ENCODE measurements at places on chromosomes 11 and 22. TPM values are rescaled to one million over a fixed set of nuclear protein-coding genes. Genes with fewer than 3 reads are reported as not detected.

DNA sequence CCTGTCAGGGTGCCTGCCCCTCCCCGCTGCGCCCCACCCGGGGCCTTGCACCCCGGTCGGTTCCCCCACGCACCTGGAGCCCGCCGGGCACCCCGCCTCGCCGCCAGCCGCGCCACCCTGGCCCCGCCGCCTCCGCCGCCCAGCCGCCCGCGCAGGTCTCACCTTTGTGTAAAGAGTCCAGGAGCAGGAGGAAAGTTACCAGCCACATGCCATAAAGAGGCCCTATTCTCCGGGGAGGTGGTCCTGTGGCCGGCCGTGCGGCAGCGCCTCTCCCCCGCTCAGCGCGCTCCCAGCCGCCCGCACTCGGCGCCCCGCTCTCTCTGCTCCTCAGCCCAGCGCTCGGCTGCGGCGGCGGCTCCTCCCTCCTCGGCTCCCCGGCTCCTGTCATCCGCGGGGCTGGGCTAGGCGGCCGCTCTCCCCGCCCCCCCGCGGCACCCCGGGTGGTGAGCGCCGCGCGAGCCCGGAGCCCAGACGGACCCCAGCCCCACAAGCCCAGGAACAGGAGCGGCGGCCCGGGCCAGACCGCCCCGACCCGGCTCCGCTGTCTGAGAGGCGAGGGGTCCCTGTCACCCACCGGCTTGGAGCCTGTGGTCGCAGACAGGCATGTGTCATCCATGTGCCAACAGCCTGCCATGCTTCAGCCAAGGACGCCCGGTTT, at the start of gene DSCAML1:
DSCAML1 (minus strand) TSS at position 345 of the 658 bp plus-strand sequence; CDS start at position 208, 137 bp downstream.
- no peak for DNase-seq

DNA sequence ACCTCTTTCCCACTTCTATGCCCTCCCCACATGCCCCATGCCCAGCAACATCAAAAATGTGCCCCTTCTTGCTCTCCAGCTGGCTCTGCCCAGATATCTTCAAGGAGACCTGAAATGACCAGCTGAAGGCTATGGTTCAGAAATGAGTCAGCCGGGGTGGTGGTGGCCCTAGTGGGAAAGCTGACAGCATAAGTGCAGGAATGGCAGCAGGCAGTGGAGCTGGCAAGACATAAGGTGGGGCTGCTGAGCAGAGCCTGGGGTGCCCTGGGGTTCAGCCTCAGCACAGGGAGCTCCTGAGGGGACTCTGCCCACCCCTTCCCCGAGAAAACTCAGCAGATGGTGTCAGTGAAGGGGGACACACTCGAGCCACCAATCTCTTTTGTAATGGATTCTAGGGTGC, 593.4 kb downstream of the BUD13 start:
- no peak for DNase-seq

DNA sequence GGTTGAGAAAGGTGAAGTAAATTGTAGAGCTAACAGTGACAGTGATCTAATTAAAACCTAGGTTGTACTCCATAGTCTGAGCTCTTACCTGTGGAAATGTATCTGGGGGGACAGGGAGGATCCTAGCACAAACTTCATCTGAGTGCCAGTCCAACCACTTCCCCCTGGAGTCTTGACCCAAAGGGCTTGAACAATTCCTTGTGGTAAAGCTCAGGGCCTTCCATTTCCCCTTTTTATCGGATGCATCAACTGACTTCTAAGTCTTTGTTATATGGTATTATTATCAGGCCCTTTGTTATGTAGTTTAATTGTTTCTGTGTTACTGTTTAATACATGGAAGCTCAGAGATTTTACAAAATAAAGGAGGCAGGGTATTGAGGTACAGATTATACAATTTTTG, 140.2 kb upstream of the SESN3 start:
- DNase-seq, result no peak

DNA sequence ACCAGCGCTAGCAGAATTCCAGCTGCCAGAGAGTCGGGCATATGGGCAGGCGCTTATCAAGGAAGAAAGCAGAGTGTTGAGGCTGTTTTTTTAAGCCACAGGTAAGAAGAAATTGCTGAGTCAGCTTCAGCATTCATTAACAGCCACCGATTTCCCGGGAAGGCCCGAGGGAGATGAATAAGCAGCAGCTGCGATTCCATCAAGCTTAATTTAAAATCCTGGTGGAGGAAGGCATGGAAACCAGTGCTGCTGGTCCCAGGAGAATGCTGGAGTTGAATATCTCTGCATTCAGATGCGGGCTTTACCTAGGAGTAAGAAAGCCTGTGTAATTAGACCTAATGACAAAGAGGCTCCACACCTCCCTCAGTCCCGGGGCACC, 168.8 kb downstream of the BRD1 start:
- DNase-seq, result no peak

GRCh38 chr11:57269571-57270021, 32.5 kb upstream of the APLNR start:
- DNase-seq, result no peak

DNA sequence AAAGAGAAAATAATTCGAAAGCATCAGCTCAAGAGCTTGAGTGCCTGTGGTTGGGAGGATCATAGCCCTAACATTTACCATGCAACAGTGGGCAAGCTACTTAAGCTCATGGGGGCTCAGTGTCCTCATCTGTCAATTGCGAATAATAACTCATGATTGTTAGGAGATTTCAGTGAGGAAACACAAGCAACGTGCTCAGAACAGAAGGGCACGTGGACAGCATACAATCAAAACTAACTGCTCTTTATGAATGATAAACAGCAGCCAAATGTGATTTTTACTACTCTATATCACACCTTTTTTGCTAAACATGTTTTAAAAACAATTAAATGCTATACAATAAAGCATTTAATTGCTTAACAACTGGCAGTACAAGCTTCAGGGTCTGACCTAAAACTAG, 310.1 kb upstream of the NARS2 start:
- no peak for DNase-seq

DNA sequence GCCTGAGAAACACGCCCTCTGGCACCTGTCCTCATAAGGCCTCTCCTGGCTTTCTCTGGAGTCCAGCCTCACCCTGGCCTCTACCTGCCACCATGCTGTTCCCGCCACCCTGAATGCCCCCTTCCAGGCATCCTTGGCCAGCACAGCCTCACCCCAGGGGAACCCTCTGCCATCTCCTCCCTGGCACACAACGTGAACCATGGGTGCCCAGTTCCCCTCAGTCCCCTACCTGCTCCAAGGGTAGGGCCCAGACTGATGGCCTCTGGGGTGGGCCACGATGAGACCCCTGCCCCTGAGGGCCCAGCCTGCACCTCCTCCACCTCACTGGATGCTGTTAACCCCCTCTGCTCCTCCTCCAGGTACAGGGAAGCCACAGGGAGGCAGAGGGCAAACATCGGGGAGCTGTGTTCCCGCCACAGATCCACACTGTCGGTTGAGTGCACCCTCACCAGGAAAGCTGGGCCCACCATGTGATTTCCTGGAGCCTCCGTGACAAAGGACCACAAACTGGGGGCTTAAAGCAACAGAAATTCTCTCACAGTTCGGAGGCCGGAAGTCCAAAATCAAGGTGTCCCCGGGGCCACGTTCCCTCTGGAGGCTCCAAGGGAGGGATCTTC, 169.6 kb downstream of the BRD1 start:
- no peak for DNase-seq

GRCh38 chr11:104531075-104531474, 367.1 kb upstream of the PDGFD start:
- no peak for DNase-seq

DNA sequence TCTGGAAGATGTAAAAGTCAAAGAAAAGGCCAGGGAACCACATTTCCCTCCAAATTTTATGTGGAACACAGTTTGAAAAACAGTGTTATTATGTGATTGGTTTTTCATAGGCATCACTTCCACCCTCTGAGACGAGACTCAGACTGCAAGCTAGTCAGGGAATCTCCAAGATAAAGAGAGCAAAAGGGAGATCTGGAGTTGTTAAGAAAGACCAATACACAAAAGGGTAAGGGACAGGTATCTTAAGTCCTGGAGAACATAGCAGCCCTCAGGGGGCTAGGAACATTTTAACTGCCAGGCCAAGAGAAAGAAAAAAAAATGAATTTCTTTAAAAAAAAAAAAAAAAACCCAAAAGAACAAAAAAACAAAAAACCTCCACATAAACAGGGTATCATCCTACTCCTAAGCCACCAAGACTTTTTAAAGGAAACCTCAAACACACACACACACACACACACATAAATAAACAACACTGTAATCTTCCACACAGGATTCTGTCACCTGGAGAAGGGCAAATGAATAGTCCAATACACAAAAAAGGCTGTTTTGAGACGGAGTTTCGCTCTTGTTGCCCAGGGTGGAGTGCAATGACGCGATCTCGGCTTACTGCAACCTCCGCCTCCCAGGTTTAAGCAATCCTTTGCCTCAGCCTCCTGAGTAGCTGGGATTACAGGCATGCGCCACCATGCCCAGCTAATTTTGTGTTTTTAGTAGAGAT, 44.5 kb downstream of the CELF1 start:
- no peak for DNase-seq

GRCh38 chr11:107780136-107780535, 68.3 kb upstream of the SLN start:
- no peak for DNase-seq

DNA sequence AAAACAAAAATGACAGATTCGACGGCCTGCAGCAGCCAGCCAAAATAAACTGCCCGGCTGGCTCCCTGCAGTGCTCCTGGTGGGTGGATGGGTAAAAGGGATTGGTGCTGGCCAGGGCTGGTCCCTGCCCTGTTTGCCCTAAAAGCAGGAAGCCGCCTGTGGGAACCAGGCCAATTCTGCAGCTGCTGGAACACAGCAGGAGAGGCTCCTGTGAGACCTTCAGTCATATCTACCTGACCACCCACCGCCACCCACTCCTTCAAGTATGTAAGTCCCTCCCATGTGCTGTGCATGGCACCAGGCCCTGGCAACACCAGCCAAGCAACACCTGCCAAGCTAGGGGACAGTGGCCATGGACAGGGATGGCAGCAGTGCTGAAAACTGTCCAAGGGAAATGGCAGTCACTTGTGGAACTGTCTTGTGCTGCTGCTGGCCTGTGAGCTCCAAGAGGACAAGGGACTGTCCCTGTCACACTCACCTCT, 48.7 kb upstream of the ARFGAP3 start:
- no peak for DNase-seq

- no peak for DNase-seq
Observed at GRCh38 chr22:19419464-19420178, 11.9 kb downstream of the HIRA start.

GRCh38 chr22:43110927-43111623, 525 bp downstream of the BIK start:
- DNase-seq, result no peak

DNA sequence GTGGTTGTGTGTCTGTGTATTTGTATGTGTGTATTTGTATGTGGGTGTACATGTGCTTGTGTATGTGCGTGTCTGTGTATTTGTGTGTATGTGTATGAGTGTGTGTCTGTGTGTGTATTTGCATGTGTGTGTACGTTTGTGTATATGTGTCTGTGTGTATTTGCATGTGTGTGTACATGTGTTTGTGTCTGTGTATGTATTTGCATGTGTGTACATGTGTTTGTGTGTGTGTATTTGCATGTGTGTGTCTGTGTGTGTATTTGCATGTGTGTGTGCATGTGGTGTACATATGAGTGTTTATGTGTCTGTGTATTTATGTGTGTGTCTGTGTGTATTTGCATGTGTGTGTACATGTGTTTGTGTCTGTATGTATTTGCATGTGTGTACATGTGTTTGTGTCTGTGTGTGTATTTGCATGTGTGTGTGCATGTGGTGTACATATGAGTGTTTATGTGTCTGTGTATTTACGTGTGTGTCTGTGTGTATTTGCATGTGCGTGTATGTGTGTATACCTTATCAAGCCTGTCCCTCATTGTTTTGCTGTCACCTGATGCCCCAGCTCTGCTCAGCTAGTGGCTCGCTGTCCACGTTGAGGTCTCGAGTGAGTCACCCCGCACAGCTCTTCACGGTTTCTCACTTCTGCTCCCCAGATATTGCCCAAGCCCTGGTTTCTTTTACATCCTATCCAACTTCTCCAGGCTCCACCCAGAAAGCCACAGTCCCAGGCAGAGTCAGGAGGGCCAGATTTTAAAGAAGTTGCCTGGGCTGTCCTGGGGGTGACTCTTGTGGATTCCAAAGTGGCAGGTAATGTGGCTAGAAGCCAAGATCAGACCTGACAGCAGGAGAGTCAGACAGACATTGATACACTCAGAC, 15.2 kb downstream of the MB start:
- DNase-seq, result no peak

GRCh38 chr11:62613291-62613778, 278 bp downstream of the ROM1 start:
- no peak for DNase-seq

- DNase-seq, result no peak
Observed at GRCh38 chr11:73463359-73463758, 87.2 kb downstream of the RELT start.

DNA sequence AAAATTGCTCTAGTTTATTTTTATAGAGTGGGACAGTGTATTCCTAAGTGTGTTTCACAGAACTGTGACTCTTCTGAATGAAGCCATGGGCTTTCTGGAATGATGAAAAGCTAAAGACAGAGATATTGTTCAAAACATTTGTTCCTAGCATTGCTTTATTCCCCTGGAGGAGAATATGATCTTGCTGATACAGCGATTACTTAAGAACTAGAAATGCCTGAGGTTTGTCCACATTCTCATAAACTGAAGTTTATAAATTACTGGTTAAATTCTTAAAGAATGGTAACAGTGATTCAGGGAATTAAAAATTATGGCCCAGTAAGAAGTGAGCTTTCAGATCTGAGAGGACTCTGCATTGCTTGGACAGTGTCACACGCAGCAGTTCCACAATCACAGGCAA, 690.3 kb downstream of the FAM181B start:
- DNase-seq, result no peak

DNA sequence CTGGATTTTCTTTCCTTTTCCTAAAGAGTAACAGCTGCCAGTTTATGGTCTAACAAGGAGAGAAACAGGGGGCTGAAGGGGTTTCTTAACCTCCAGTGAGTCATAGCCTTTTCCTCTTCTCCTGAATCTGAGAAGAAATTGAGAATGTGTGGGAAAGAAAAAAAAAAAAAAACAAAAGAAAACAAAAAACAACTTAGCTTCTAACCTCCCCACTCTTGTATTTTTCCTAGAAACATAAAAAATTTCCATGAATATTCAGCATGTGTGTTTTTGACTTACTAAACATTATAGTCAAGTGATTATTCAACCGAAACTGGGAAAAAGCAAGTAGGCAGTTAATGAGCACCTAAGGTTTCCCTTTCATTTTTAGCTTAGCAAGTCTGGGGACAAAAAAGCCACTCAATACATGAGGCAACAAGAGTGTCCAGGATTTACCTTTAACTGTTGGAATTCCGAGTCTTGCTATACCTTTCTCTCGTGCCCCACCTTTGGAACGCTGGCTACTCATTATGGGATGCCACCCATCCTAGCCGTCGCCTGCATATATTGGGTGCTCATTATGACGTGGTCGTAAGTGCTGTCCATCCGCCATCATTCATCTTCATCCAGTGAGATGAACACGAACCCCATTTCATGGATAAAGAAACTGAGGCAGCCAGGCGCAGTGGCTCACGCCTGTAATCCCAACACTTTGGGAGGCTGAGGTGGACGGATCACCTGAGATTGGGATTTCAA, 2.4 kb downstream of the ASPHD2 start:
- no peak for DNase-seq

The KLHL35 gene
- total RNA-seq, result 4.7 TPM

The BDNF gene
- total RNA-seq, result 1.6 TPM

The ANO5 gene
- total RNA-seq, result 0.58 TPM

The SEPTIN5 gene
- 7.7 TPM for total RNA-seq

The MMP8 gene
- not detected for total RNA-seq

The CCDC116 gene
- total RNA-seq, result 0.35 TPM

The OR5P2 gene
- total RNA-seq, result not detected

The TANGO2 gene
- total RNA-seq, result 42.2 TPM

The UPK3A gene
- total RNA-seq, result not detected

Data from glomerular endothelial cell (primary cell).